AG20443 (cell line): ENCODE measurements at places on chromosomes 11 and 22.

- DNase-seq: no peak
These were observed 61.2 kb upstream of the RRAS2 start for GRCh38 chr11:14420223-14420622.

DNA sequence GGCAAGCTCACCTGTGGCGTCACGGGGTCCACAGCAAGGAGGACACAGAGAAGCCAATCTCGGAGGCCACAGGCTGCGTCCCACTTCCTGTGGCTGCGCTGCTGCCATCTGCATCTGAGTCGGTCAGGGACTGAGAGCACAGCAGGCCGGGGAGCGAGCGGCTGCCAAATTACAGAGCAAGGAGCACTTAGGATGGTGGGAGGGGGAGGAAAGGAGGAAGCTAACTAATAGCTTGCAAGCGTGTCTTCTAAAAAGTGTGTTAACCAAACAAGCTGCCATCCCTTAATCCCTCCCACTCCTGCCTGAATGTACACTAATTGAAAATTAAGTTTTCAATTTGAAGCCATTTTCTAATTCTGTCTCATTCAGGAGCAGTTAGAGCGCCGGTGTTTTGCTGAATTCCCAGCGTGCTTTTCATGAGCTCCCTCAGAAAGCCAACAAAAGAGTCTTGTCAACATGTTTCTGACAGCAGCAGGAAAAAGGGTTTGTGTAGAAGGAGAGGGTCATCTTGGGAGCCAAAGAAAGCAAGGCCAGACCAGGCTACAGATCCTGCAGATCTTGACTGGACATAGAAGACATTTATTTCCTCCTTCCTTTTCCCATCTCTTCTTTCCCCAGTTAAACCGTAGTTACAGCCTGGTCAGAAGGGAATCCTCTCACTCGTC, 42.4 kb upstream of the API5 start:
- DNase-seq: no peak

GRCh38 chr11:1000357-1001278, 35.9 kb downstream of the MUC6 start:
- no peak for DNase-seq

- no peak for DNase-seq
These were observed 770.6 kb downstream of the CNTN5 start for GRCh38 chr11:99791354-99791753.

GRCh38 chr11:64743591-64744543, at the start of gene RASGRP2:
RASGRP2 (minus strand) TSS chr11:64744142; CDS start chr11:64742866, 1,276 bp downstream.
- DNase-seq: peak; percentile 53

DNA sequence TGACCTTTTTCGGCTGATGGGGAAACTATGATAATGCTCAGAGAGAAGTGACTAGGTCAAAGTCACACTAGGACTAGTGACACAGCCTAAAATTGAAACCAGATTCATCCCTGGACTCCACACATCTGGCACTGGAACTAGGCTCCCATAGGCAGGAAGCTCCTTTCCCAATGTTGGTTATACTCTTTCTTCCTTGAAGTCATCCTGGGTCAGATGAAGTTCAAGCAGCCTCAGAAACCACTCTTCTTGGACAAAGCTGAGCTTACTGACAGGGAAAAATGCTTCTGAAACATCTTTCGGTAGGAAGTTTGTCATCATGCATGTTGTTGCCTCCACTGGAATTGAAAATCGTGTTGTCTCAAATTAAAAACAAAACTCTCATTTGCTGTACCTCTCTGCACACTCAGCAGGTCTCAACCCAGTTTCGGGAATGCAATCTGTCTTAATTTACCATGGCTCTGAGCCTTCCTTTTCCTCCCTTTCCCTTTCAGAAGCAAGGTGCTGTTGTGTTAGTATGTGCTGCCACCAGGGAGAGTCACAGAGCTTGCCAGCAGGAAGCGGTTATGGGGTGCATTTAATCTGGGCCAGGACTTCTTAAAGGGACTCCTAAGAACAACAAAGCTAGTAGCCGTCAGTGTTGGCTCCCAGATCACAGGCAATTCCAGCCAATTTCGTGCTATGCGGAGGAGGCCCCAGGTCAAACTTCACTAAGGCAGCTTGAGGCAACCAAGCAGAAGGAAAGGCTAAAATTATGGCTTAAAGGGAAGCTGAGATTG, 384.8 kb downstream of the TENM4 start:
- peak; percentile 82 for DNase-seq

DNA sequence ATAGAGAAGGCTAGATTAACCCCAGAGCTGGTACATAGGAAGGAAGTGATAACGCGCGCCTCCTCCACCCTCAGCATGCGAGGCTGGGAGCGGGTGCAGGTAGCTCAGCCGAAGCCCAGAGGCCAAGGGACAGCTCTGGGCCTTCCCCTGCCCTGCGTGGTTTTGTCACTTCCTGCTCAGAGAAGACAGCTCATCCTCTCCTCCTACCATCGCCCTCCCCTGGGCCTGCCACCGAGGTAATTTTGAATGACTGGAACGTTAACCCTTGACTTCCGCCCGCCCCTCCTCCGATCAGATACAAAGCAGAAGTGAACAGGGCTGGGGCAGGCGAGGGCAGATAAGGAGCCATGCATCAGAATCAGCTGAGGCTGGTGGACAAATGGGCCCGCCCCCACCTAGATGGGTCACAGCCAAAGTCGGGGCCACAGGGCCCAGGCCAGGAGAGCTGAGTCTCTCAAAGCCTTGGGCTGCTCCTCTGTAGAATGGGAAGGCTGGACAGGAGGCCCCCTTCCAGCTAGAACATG, 1.6 kb downstream of the RAC2 start:
- DNase-seq: peak; percentile 43

DNA sequence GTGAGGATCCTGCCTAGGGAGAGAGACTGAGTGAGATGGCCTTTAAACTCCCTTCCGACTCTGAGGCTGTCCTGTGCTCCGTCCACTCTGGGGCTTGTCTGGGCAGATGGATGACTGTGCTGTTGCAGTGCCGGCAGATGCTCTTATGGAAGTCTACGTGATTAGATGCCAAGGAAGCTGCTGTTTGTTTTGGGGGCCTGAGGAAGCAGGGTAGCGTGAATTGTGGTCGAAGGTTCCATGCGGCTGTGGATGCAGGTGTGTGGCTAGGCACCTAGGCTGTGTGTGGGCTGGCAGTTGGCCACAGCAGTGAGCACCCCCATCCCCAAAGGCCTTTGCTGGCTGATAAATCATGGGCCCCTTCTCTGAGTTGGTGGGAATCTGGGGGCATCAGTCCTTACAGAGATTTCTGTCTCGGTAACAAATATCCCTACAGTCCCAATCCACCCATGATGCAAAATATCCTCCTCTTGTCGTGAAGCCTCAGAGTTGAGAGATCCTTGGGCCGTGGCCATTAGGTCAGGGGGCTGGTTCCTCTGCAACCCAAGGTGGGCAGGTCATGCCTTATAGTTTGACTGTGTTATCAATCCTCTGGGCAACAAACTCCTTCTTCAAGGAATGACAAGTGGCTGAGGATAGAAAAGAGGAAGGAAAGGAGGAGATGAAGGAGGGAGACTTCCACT, 31.2 kb downstream of the AMPD3 start:
- DNase-seq: no peak

DNA sequence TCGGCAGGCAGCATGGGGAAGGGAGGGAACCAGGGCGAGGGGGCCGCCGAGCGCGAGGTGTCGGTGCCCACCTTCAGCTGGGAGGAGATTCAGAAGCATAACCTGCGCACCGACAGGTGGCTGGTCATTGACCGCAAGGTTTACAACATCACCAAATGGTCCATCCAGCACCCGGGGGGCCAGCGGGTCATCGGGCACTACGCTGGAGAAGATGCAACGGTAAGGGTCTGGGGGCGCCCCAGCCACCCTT, 204 bp downstream of the FADS2 start:
- DNase-seq: no peak

DNA sequence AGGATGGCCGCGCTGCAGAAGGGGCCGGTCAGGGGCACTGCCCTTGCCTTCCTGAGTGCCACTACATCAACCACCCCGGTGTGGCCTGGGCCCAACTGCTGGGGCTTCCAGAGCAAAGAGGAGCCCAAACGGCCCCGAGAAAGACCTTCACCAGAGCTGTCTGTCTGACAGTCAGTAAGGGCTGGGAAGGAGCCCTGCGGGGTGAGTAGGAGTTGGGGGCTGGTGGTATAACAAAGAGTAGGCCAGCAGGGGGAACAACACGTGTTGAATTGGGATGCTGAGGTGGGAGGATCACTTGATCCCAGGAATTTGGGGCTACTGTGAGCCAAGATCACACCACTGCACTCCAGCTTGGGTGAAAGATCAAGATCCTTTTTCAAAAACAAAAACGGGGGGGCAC, 3.9 kb downstream of the GSTT4 start:
- DNase-seq: peak; percentile 11

DNA sequence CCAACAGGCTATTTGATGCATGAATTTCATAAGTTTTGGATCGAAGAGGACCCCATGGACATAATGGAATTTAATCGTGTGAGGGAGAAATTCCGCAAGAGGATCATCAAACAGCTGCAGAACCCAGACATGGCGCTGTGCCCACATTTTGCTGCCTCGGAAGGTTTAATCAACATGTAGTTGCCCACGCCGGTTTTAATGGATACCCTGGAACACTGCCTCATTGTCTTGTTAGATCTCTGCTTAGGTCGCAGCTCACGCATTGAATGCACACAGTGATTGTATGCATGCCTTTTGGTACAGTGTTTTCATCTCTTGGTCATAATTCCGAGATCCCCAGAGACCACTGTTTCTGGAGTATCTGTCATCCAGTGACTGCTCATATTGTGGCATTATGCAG, 46.8 kb downstream of the SLN start:
- no peak for DNase-seq

DNA sequence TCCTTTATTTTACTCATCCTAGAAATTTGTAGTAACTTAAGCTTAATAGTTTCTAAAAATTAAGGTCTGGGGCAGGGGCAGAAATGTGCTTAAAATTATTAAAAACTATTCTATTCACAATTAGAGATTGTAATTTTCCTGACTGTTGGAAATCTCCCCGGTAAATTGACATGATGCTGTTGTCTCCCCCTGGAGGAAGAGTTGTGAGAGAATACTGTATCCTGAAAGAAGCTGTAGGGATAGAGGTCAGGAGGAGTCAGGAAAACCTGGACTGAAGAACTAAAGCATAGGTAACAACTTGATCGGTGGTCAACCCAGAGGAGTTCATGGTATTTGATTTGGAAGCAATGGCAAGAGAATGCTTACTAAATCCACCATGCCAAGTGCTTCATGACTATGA, 16.2 kb upstream of the ESAM start:
- no peak for DNase-seq

GRCh38 chr11:31254415-31254814, 115.1 kb downstream of the DCDC1 start:
- DNase-seq: peak; percentile 19

GRCh38 chr11:86783661-86784060, 16.7 kb upstream of the PRSS23 start:
- no peak for DNase-seq

DNA sequence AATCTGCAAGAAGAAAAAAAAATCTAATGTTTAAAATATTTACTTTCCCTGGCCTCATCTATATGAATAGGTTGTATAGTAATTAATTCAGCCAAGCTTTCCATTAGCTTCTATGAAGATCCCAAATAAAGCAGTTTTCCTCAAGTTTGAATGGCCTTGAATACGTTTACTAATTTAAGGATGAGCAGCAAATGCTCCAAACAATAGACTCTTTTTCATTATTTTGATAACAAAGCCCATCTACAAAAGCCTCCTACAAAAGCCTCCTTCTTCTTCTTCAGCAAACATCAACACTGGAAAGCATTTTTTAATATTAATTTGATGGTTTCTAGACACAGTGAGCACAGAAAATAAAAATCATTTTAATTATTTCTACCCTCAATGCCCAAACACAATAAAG, 1130.3 kb upstream of the CNTN5 start:
- DNase-seq: no peak

GRCh38 chr11:35487532-35488078, 37.8 kb downstream of the PAMR1 start:
- peak; percentile 39 for DNase-seq

DNA sequence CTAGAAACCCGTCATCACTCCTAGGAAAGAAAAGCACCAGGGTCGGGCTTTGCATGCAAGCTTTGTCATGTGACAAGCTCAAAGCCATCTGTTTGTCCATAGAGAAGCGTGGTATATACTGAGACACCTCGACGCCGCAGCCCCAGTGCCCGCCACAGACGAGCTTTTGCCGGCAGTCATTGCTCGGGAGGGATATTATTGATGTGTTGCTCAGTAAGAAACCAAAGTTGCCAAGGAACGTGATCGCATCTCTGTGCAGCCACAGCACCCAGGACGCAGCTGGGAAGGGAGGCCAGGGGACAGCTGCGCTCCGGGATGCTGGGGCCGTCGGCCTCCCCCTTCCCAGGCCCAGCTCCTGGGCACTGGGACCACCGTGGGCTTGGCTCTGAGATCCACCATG, 89.5 kb upstream of the KCNQ1OT1 start:
- DNase-seq: no peak

DNA sequence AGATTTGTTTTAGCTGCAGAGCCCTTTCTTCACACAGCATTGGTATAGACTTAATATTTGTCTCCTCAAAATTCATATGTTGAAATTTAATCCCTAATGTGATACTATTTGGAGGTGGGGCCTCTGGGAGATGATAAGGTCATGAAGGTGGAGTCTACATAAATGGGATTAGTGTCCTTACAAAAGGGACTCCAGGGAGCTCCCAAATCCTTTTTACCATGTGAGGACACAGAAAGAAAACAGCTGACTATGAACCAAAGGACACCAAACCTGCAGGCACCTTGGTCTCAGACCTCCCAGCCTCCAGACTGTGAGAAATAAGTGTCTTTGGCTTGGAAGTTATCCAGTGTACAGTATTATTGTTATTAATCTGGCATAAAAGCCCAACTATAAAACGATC, 10.2 kb downstream of the SLC35F2 start:
- DNase-seq: no peak

DNA sequence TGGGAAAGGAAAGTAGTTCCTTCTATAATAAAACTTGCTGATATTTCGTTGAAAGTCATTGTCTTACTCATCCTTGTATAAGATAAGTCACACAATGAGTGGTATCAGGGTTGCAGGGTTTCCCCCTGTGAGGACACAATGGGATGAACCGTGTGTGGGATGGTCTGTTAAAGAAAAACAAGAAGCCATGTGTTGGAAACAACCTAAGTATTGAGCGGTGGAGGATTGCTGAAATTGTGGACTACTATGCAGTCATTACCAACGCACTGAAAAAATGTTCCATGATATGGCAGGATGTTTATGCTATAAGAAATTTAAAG, 28.6 kb downstream of the PTPRJ start:
- no peak for DNase-seq

GRCh38 chr11:118108513-118108912, 21.8 kb upstream of the SMIM35 start:
- no peak for DNase-seq

DNA sequence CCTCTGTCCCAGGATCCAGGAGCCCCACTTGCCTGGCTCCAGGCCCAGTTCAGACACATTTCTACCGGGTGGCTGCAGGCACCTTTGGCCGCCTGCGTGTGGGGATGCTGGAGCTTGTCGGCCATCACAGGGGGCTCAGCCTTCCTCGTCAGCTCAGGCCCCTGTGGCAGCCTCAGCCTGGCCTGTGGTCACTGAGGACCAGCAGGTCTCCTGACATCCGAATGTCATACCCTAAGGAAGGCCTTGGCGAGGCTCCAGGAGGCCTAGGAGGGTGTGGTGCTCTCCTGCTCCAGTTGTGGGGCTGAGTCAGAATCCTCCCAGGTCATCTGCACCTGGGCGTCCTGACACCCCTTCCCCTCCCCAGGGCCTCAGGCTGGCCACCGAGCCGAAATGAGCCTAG, 14.9 kb upstream of the SOX10 start:
- DNase-seq: no peak
